Activated CD4-positive, alpha-beta T cell treated with anti-CD3 and anti-CD28 coated beads for 36 hours (primary cell): ENCODE measurements at places on chromosomes 16 and 17. TPM values are rescaled to one million over a fixed set of nuclear protein-coding genes. Genes with fewer than 3 reads are reported as not detected.

DNA sequence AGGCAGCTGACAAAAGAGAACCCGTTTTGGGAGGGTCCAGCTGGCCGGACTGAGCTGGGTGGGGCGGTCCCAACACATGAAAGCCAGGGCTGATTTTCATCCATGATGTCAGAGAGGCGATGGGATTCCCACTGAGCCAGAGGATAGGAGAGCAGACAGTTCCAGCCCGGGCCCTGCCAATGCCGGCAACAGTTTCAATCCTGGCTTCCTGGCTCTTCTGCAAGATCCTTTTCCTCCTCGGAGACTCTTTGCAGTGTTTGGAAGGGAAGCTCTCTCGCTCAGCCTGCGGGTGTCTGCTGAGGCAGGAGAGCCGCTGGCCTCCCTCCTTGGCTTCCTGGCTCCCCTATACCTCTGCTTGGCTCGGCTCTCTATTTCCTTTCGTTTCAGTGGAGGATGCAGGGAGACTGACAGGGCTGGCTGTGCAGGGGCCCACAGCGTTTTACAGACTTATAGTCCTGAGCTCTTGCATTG, 145.5 kb upstream of the SOX9 start:
- peaks cover 2% of the 10 kb centered on the region for H3K27me3 ChIP-seq
- H3K4me3 ChIP-seq = no peak overlapping the region
- no peak overlapping the region for H3K27ac ChIP-seq
- no peaks in the 10 kb centered on the region for H3K36me3 ChIP-seq

GRCh38 chr16:70574595-70575271, 51.1 kb downstream of the SF3B3 start:
- H3K27ac ChIP-seq = peak overlapping the region; percentile 29
- H3K36me3 ChIP-seq = peaks cover 47% of the 10 kb centered on the region
- no peaks in the 10 kb centered on the region for H3K27me3 ChIP-seq

- H3K4me3 ChIP-seq = peak within 1 kb of the TSS; percentile 93
- no peaks in the 10 kb centered on the region for H3K27me3 ChIP-seq
Measured at GRCh38 chr17:3636154-3636907, at the start of the genes CTNS and SHPK. Gene CTNS (plus strand): TSS chr17:3636760. CDS start chr17:3640207, 3,447 bp downstream. Gene SHPK (minus strand): TSS chr17:3636250. CDS start chr17:3636219, 31 bp downstream.

DNA sequence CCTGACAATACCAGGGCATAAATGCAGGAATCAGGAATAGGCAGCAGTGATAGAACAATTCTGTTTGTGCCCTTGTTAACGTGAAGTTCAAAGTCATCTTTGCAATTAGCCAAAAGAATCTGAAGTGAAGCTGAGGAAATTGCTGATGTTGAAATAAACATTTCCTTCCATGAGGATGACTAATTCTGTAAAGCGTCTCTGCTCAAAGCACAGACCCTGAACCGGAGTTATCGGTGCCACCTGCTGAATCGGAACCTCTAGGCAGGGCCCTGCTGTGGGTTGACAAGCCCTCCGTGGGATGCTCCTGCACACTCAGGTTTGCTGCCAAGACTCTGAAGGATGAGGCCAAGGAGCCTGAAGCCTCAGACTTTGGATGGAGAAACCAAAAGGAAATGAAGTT, 37.0 kb upstream of the CDH1 start:
- H3K36me3 ChIP-seq = no peaks in the 10 kb centered on the region
- H3K27ac ChIP-seq = no peak overlapping the region
- no peak overlapping the region for H3K4me3 ChIP-seq
- peaks cover 3% of the 10 kb centered on the region for H3K27me3 ChIP-seq
- H3K4me1 ChIP-seq = peaks cover 5% of the 10 kb centered on the region
- DNase-seq = no peak

DNA sequence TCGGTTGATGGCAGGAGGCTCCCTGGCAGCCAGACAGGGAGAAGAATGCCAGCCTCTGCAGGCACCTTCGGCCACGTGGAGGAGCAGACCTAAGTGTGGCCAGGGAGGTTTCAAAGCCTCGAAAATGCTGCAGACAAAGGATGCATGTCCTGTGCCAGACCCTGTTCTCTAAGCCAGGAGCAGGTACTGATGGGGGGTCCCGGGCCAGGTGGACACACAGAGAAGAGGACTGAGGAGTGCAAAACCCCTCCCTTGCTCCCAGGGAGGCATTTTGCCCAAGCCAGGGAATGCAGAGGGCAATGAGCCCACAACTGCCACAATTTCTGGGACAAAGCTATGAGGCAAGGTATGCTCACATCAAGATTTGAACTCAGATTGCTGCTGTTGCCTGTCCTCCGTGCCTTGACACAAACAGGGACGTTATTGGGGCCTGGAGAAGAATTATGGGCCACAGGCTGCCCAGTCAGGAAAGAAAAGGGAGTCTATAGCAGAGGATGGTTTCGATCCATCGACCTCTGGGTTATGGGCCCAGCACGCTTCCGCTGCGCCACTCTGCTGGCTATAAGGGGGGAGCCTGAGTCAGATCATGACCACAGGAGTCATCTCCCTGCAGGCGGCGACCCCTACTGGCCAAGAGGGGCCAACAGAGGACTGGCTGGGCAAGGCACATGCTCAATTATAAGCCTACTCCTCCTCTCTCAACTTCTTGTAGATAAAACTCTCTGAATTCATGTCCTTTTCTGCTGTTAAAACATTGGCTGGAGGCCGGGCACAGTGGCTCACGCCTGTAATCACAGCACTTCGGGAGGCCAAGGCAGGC, 25.1 kb upstream of the FOXK2 start:
- H3K36me3 ChIP-seq = no peaks in the 10 kb centered on the region
- H3K4me3 ChIP-seq = peak overlapping the region; percentile 60
- DNase-seq = peak; percentile 93
- peak overlapping the region; percentile 76 for H3K27ac ChIP-seq

- H3K4me1 ChIP-seq = peaks cover 10% of the 10 kb centered on the region
- peak overlapping the region; percentile 2 for H3K4me3 ChIP-seq
- DNase-seq = no peak
Measured at GRCh38 chr17:64411999-64412771, 21.5 kb upstream of the PECAM1 start.

DNA sequence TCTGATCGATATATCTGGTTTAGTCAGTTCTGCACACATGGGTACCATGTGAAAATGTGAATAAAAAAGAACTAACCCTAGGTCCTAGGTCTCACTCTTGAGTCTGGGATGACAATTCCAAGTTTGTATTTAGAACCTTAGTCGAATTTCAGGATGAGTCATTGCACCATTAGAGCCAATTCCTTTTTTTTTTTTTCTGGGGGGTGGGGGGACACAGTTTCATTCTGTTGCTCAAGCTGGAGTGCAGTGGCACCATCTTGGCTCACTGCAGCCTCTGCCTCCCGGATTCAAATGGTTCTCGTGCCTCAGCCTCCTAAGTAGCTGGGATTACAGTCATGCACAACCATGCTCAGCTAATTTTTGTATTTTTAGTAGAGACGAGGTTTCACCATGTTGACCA, 41.6 kb downstream of the SPAG9 start:
- H3K4me3 ChIP-seq = no peak overlapping the region
- no peaks in the 10 kb centered on the region for H3K27me3 ChIP-seq
- peaks cover 2% of the 10 kb centered on the region for H3K4me1 ChIP-seq
- no peak overlapping the region for H3K27ac ChIP-seq
- no peak for DNase-seq

DNA sequence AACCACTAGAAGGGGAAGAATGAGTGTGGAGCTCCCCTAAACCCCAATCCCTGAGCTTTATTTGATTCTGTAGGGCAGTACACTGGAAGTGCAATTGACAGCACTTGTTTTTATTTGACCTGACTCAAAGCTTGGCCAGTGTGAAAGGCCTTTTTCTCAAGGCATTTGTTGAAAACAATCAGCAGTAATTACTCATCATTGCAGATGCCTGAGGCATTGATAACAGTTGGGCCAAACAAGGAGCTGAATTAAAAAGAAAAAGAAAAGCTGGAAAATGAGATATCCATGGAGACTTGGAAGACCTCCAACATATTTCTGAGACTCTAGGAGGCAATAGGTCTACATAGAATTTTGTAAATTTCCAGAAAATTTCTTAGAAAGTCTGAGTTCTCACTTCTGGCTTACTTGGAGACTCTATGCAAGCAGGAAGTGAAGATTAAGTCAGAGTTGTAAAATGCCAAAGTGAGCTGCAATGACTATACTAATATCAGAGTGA, 200.8 kb upstream of the KCNJ16 start:
- H3K36me3 ChIP-seq = no peaks in the 10 kb centered on the region
- no peak overlapping the region for H3K27ac ChIP-seq

DNA sequence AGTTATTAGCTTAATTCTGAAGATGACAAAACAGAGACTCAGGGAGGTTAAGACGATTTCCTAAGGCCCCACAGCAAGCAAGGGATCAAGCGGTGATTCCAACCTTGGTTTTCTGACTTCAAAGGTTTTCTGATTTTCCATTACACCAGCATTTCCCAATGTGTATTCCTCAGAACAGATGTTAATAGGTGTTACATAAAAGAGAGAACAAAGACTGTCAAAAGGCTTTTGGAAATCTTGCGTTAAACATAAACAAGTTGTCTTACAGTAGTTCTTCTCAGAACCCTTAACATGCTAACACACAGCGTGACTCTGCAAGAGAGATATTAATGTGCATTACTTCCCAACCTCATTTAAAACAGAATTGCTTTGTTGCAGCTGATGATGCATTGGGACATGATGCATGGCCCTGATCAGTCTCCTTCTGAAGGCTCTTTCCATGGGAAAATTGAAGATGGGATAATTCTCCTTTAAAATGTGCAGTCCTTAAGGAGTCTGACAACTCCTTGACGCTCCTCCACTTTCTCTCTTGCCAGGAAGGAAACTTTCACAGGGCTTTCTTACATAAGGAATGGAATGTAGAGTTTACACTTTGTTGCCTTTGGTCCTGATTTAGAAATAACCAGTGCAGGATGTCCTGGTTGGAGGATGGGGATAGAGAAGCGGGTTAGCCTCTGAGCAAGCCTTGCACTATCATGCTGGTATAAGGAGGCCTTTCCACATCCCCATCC, 21.5 kb upstream of the MMD start:
- no peak overlapping the region for H3K27ac ChIP-seq
- DNase-seq = no peak
- H3K4me1 ChIP-seq = no peaks in the 10 kb centered on the region
- H3K27me3 ChIP-seq = peaks cover 11% of the 10 kb centered on the region
- H3K4me3 ChIP-seq = no peak overlapping the region

Gene GH1
- total RNA-seq = not detected

Gene FNDC8
- total RNA-seq = not detected

Gene ODAD4
- total RNA-seq = 1.1 TPM

Gene KRTAP9-2
- not detected for total RNA-seq

Gene PITPNC1
- 41.6 TPM for total RNA-seq

Gene GPR179
- total RNA-seq = 0.05 TPM

Gene VMP1
- 378 TPM for total RNA-seq
